Endothelial cell of umbilical vein (primary cell): ENCODE measurements at places on chromosomes 4 and X.

DNA sequence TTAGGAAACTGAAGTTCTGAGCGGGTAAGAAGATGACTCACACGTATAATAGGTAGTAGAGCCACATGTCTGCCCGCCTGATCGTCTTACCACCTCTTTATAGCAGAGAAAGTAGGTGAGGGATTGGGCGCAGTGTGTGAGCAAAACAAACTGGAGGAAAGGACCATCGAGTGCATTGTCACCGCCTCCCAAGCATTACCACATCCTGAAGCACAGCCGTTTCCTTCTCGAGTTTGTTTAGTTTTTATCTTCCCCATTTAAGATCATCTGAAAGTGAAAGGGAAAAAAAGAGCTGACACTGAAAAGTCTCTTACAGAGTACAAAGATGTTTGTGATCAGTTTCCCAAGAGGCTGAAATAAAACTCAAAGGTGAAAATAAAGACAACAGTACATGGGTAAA is 14.8 kb downstream of the PDK3 start:
- H3K27ac ChIP-seq = no peak overlapping the region
- H3K27me3 ChIP-seq = no peaks in the 10 kb centered on the region
- peak; percentile 4 for DNase-seq
- no peak overlapping the region for H3K4me3 ChIP-seq

GRCh38 chrX:13473442-13474163 is 95.8 kb upstream of the EGFL6 start:
- H3K27me3 ChIP-seq = no peaks in the 10 kb centered on the region
- H3K36me3 ChIP-seq = no peaks in the 10 kb centered on the region
- H3K27ac ChIP-seq = no peak overlapping the region
- peaks cover 9% of the 10 kb centered on the region for H3K4me1 ChIP-seq

DNA sequence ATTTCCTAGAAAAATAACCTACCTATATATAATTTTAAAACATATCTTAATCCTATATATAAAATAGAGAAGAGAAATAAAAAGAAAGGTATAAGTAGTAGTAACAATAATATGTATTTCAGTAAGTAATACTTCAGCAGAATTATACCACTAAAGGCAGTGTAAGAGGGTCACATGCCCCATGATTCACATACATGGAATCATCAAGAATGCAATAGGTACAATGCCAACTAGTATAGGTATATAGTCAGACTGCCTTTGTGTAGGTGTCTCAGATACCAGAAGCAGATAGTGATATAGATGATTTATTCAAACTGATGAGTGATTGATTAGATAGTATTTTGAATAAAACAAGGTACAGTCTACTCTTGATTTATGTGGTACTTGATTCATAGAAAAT is 9.4 kb downstream of the AIMP1 start:
- no peaks in the 10 kb centered on the region for H3K27me3 ChIP-seq
- H3K36me3 ChIP-seq = peaks cover 5% of the 10 kb centered on the region
- H3K4me1 ChIP-seq = no peaks in the 10 kb centered on the region
- H3K27ac ChIP-seq = no peak overlapping the region
- DNase-seq = no peak

GRCh38 chrX:98067611-98068010 is 1183.9 kb downstream of the RPA4 start:
- no peaks in the 10 kb centered on the region for H3K4me1 ChIP-seq
- no peaks in the 10 kb centered on the region for H3K27me3 ChIP-seq
- H3K4me3 ChIP-seq = no peak overlapping the region
- no peaks in the 10 kb centered on the region for H3K36me3 ChIP-seq
- H3K27ac ChIP-seq = no peak overlapping the region
- no peak for DNase-seq

DNA sequence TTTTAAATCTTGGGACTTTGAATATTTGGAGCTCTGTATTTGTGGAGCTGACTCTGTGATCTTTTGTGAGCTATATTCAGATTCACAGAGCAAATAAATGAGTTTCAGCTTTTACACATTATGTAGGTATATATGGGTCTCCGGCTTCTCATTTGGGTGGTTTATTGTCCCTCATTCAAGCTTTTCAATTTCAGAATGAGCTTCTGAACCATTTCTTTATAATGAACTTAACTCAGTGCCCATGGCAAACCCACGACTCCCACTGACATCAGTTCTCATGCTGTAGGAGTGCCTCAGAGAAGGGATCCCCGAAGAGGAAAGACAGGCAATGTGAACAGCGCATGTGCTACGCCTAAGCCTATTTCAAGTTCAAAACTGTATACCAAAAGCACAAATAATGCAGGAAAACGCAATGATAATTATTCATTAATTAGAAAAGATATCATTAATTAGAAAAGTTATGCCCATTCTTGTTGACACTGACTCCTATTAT is 156.6 kb downstream of the DCTD start:
- no peaks in the 10 kb centered on the region for H3K27me3 ChIP-seq
- no peak for DNase-seq
- H3K27ac ChIP-seq = no peak overlapping the region
- H3K4me3 ChIP-seq = no peak overlapping the region
- peaks cover 5% of the 10 kb centered on the region for H3K4me1 ChIP-seq
